ENCODE measurements at places on chromosomes 4 and X. TPM values are rescaled to one million over a fixed set of nuclear protein-coding genes. Genes with fewer than 3 reads are reported as not detected.

GRCh38 chr4:70984589-70984988 is 8.9 kb upstream of the DCK start:
- DNase-seq, result no peak

DNA sequence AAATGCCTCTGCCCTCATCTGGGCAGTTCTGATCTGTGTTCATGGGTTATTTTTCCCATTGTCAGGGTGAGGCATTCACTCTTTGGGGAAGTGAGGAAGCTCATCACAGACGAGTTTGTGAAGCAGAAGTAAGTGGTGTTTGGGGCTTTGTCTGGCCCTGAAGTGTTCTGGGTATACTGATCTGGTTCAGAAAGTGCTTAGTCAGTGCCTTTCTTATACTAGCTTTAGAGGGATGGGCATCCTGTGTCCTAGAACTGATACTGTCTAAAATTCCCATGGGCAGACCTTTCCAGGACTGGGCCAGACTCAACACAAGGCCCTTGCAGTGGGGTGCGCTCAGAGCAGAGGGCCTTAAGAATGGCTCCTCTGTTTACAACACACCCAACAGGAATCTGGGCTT is 6.4 kb downstream of the TRO start:
- DNase-seq, result no peak

DNA sequence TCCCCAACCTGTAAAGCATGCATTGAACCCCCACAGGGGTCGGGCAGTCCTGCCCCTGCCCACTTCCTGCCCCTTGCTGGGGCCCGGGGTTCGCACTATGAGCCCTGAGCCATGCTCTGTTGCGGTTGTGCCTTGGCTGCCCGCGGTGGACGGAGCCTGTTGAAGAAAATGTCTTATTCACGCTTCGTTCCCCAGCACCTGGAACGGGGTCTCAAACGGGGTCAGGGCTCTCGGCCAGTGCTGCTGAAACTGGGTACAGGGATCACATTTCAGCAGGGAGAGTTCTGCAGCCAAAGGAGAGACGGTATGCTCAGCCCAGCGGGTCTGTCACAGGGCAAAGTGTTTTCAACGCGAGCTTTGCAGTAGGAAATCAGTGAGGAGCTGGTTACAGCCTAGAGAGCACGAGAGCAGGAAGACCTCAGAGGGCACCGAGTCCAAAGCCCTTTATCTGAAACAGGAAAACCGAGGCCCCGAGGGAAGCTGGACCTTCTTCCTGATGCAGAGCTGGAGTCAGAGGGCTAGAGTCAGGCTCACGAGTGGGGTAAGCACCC is 46.3 kb upstream of the AFAP1 start:
- no peak for DNase-seq

GRCh38 chrX:51494409-51494808 is 2.0 kb downstream of the NUDT11 start:
- DNase-seq, result no peak

GRCh38 chr4:97912156-97912555 is 231.1 kb downstream of the STPG2 start:
- DNase-seq, result no peak

- DNase-seq, result peak; percentile 88
Observed at GRCh38 chrX:151970661-151971060, 3.8 kb downstream of the GABRE start.

DNA sequence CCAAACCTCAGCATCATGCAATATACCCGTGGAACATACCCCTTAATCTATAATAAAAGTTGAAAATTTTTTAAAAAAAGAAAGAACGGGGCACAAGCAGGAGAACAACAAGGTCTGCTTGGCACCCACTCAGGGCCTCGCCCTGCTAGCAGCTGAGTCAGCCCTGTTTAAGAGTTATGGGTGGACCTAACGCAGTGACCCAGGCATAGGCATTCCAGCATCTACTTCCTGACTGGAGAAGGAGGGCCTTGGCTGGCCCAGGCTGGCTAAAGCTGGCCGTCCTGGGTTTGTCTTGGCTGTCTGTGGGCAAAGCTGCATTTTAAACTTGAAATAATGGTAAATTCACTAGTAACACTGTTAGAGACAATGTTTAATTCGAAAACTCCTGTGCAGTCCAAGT is 236.7 kb upstream of the PGRMC2 start:
- DNase-seq, result peak; percentile 91

DNA sequence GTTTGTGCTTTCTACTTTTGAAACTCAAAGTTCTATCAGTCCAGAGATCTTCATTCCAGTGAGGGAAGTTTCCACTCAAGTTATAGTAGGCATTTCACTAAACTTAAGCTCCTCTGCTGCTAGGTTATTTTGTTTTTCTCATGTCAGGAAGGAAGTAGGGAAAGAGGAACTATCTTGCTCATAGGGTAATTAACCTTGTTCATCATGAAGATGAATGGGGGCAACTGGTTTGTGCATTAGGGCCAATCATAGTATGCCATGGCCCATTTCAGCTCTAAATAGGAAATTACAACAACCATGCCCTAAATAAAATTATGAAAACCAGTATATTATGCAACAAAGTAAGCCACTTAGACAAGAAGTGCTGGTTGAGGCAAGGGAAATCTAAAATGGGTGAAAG is 804.7 kb upstream of the NDST4 start:
- no peak for DNase-seq

DNA sequence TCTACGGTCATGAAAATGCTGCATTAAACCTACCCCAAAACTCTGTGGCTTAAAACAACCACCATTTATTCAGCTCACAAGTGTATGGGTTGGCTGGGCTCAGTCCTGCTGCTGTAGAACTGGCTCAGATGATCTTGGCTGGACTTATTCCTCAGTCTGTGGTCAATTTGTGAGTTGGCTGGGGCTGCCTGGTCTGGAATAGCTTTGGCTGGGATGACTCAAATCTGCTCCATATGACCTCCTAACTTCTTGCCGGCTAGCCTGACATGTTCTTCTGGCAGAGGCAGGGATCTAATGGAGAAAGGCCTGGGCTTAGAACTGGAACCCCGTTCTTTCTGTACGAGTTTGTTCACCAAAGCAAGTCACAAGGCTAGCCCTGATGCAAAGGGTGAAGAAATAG is 71.7 kb downstream of the CFAP299 start:
- no peak for DNase-seq

GRCh38 chr4:166625018-166625637 is 609.2 kb downstream of the SPOCK3 start:
- DNase-seq, result no peak

DNA sequence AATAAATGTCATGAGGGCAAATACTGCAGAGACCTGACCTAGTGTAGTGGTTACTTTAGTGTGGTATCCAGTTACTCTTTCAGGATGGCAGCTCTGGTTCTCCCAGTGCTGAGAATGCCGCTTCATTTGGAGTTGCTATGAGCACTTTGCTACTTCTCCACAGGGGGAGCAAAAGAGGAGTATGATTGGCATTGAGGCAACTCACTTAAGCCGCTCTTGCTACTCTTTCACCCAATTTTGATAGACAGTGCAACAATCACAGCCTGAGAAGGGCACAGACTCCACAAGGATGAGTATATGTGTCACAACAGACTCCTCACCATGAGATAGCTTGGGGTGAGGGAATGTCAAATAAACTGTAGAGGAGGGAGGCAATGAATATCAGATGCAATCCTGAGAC is 81.2 kb downstream of the NPY1R start:
- no peak for DNase-seq

- DNase-seq, result no peak
Observed at GRCh38 chr4:113449410-113449974, 312.0 kb downstream of the CAMK2D start.

GRCh38 chr4:186144198-186144945 is 39.9 kb downstream of the FAM149A start:
- DNase-seq, result peak; percentile 92

GRCh38 chr4:89567936-89568335 is 260.3 kb upstream of the GPRIN3 start:
- no peak for DNase-seq

GRCh38 chrX:9797384-9798360 is 11.4 kb downstream of the SHROOM2 start:
- DNase-seq, result no peak

DNA sequence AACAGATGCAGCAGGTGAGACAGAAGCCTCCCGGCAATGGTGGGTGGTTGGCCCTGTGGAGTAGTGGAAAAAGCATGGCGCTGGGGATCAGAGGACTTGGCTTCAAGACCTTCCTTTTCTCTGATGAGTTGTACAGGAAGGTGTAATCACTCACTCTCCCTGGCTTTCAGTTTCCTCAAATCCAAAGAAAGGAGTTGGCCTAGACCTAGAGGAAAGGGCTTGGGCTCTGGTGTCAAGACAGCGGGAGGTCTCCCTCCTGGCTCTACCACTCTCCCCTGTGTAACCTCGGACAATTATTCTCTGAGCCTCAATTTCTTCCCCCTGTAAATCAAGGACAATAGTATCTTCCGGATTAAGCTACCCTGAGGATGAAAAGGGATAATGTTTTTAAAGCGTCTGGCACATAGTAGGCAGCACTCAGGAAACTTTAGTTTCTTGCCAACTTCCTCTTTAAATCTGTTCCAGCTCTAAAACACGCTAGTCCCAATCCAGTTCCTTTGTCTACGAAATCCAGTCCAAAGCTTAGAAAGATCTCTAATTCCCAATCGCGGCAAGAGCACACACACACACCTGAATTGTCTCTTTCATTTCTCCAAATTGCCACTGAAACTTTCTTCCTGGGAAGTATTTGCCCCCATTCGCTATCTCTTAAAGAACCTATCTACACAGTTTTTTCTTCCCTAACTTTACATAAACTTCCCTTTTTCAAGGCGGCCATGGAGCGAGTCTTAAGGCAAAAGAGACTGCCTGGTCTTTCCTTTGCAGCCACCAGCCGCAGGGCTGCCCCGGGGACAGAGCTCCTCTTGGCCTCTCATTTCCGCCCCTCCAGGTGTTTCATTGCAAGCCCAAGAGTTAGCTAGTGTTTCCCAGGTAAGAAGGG is 29.9 kb upstream of the GPC4 start:
- no peak for DNase-seq

DNA sequence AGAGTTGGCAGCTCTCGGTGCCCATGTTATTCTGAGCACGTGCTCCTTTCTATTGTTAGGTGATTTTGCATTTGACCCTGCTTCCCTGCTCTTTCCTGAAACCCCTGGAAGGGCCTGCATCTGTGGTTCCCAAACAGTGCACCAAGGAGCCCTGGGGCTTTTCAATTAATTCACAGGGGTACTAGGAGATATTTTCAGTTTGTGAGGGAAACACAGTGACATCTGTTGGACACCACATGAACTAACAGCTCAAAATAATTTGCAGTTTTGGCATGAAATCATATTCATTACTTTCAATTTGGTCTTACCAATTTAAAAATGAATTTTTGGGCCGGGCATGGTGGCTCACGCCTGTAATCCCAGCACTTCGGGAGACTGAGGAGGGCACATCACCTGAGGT is 156.6 kb downstream of the GATB start:
- no peak for DNase-seq

- DNase-seq, result no peak
Observed at GRCh38 chr4:37953620-37954293, 6.4 kb upstream of the PTTG2 start.

DNA sequence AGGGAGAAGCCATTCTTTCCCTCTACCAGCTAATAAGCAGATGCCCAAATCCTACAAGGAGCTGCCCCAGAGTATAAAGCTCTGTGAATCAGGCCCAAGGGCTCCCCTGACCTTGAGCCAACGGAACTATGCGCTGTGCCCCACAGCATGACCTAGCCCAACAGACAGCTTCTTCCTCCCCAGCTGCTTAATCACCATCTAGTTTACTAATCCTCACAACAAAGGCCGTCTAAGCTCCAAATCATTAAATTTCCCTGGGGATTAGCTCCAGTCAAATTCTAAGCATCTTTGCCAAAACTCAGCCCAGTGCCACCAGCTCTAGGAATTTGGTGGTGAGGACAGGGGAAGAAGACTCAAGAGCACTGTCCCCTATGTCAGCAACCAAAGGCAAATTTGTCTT is 113.1 kb downstream of the SHROOM4 start:
- DNase-seq, result no peak

GRCh38 chr4:164596318-164596878 is 157.5 kb upstream of the SMIM31 start:
- no peak for DNase-seq

GRCh38 chr4:46818604-46819003 is 90.4 kb downstream of the COX7B2 start:
- no peak for DNase-seq

- no peak for DNase-seq
Observed at GRCh38 chr4:177297785-177298391, 11.8 kb upstream of the NEIL3 start.

Gene IL2
- not detected for total RNA-seq

Gene DCAF4L1
- 0.36 TPM for total RNA-seq

Gene DCLK2
- 17.9 TPM for total RNA-seq

Gene OTUD6A
- not detected for total RNA-seq

Gene SYNPO2
- 393 TPM for total RNA-seq

Gene TSPAN6
- total RNA-seq, result 12.2 TPM

Gene TCEAL6
- total RNA-seq, result not detected
